ENCODE measurements at places on chromosomes 7 and 10.
A peak's percentile ranks its signal among the peaks of the same experiment; 100 is the strongest.

GRCh38 chr10:56633876-56634452 is 272.9 kb upstream of the ZWINT start:
- DNase-seq, result no peak

GRCh38 chr7:40490603-40490924 is 355.8 kb downstream of the SUGCT start:
- no peak for DNase-seq

DNA sequence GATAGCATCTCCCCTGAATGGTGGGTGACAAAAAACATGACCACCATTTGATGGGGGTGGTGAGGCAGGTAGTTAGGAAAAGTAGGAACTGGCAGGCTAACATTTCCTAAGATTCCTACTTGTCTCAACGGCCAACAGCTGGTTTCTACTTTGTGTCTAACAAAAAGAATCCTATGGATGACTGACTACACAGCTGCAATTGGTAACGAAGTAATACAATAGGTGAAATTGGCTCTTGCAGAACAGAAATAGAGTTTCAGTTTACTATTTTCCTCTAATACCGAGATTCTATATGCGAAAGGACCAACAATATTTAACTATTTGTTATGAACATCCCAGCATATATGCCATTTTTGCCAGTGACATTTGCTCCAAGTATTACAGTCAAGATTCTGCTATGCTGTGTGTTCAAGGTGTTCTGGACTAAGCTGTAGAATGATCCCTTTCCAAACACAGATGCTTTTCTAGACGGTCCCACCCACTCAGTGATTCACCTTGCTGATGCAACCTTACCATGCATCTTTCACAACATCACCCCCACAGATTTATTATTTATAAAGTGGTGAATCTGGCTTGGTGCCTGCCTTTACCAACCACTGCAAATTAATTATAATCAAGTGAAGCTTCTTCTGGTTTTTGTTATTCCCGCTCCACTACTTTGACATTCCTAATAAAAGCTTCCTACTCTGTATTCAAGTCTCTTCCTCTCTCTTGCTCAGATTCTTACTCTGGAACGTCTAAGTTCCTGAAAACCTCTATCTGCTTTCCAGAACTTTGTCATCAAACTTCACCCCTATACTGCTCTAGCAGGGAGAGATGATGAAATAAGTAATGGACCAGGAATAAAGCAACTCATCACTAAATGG is 16.8 kb downstream of the BBIP1 start:
- DNase-seq, result no peak

DNA sequence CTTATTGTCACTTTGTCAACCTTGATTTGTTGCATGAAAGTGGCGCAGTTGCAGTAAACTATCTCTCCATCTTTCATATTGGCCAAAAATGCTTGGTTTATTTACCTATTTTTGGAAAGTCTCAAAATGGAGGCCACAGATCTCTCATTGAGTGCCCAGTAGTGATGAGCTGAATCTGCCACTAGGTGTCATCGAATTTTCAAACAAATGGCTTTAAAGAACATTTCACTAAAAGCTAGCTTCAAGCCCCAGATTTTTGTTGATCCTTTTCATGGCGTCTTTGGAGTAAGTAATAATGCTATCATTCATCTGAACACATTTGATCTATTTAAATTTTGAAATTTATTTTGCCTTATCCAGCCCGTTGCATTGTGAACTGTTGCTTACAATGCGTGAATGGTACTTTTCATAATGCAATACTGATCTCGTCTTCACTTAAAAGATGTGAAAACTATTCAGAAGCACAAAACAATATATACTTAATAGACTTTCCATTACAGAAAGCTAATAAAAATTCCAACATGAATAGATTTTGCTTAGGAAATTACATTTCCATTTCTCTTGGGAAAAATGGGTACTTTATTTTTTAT is 236.2 kb downstream of the DNAJB9 start:
- DNase-seq, result peak; percentile 47

DNA sequence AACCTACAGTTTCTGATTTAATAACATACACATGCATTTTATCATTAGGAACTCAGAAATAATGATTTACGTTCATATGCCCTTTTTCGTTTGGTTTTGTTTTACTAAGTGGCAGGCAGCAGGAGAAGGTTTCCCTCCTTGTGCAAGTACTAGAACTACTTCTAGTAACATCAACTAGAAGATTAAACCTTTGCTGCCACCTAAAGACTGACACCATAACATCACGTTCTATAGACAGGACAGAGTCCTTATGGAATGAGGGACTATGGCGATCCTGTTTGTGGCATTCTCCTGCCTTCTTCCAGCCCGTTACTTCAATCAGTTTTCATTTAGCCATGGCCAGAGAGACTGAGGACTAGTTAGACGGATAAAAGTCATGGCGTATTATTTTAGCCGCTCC is 53.2 kb downstream of the GAD2 start:
- DNase-seq, result peak; percentile 22

DNA sequence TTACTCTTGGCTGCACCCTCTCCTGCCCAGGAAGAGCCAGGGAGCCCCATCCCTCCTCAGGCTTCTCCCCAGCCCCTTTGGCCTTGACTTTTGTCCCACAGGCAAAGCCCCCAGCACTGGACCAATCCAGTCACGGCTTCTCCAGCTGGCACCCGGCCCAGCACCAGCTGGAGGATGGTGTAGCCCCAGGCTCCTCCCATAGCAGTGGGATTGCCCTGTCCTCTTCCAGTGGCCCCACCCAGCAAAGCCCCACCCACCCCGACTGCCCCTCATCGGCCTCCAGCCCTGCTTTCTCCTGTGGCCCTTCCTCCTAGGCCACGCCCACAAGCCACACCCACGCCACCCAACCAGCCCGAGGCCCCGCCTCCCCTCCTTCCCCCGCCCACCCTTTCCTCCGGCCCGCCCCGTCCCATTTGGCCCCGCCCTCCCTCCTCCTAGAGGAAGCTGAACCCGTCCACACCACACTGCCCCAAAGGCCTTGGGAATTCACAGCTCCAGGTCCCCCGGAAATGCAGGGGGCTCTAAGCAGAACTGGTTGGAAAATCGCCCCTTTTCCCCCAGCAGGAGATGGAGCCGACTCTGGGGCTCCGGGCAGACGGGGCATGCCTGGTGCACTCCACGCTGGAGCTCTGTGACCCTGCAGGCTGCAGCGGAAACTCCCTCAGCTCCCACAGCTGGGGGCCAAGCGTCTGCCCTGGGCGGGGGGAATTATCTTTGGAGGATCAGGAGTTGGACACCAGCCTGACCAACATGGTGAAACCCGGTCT is 25.2 kb downstream of the GET4 start:
- peak; percentile 58 for DNase-seq

DNA sequence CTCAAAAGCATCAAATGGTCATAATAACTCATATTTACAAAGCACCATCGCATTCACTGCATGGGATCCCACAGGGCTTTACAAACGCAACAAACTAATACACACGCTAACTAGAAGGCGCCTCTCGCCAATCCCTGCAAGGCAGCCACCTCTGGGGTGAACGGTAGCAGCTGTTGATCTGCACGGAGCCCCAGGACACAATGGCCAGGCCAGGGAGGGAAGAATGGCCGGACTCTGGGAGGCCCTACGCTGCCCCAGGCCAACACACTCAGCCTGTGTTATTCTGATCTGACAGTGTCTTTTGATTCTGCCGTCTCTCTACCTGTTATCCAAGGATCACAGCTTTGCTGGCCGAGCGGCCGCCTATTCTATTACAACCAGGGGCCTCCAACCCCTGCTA is 41.8 kb downstream of the HABP2 start:
- no peak for DNase-seq

DNA sequence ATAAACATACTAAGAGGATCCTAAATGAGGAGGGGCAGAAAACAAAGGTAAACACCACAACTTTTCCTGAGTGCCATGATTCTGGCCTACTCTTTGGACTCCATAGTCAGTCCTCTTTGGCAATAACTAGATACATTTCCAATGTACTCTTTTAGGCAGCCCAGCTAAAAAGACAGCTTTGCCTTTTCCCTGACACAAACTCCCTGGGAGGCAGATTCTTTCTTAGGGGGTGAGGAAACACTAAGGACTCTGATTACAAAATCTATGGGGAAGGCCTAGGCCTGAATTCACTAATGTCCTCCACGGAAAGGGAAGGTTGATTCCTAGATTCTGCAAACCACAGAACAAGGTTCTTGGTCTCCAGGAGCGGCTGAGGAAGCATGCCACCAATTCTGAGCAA is 25.8 kb downstream of the FBXW4 start:
- DNase-seq, result no peak

- DNase-seq, result no peak
These were observed 173.0 kb upstream of the LANCL2 start for GRCh38 chr7:55191926-55192692.

DNA sequence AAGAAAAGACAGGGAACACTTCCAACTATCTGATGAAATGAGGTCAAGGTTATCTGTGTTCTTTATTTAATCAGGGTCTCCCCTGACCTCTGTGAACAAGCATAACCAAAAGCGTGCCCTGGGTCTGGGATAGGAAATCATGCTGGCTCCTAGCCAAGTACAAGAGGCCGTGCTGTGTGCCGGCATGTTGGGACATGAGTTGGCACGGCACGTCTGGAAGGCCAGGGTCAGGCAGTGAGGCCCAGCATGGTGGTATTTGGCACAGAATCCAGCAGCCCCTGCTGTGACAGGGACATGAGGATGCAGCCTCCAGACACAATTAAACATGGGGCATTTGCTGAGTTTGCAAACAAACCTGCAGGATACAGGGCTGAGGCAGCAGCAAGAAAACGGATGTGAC is 320.4 kb downstream of the PLXNA4 start:
- no peak for DNase-seq

GRCh38 chr10:47388879-47389278 is 4.8 kb upstream of the ZNF488 start:
- DNase-seq, result no peak

DNA sequence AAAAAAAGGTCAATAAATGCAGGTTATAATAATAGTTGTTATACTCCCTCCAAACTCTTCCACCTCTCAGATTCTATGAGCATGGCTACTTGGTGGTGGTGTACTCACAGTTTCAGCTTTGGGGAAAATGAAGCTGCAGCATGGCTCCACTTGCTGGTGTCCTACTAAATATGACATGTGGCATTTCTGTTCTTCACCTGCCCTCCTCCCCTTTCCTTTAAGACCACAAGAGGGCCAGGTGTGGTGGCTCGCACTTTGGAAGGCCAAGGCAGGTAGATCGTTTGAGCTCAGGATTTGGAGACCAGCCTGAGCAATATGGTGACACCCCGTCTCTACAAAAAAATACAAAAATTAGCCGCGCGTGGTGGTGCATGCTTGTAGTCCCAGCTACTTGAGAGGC is 101.1 kb downstream of the SLC37A3 start:
- DNase-seq, result no peak

- no peak for DNase-seq
These were observed 18.7 kb downstream of the C10orf105 start for GRCh38 chr10:71700731-71701368.

DNA sequence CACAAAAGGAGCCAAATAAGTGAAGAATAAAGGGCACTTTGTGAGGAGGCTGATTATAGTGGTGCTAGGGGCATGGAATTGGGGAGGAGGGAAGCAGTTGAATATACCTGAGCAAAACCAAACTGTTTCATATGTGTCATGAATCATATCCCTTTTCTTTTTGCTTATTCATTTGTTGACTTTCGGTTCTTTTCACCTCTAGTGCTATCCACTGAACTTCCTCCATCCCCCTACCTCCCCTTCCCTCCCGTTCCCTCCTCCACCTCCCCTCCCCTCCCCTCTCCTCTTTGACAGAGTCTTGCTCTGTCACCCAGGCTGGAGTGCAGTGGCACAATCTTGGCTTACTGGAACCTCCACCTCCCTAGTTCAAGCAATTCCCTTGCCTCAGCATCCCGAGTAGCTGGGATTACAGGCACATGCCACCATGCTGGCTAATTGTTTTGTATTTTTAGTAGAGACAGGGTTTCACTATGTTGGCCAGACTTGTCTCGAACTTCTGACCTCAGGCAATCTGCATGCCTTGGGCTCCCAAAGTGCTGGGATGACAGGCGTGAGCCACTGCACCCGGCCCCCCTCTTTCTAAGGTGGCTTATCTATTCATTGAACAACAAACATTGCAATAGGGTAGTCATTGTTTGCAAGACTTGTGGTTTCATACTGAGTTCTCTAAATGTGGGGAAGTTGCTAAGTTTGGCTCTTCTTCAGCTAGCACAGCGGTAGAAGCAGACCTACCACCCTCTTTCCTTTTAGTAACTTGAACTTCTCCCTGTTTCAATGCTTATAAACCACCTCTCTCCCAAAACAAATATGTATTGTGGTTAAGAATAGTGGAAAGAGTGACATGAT is 150.4 kb upstream of the PRPS1L1 start:
- DNase-seq, result no peak

DNA sequence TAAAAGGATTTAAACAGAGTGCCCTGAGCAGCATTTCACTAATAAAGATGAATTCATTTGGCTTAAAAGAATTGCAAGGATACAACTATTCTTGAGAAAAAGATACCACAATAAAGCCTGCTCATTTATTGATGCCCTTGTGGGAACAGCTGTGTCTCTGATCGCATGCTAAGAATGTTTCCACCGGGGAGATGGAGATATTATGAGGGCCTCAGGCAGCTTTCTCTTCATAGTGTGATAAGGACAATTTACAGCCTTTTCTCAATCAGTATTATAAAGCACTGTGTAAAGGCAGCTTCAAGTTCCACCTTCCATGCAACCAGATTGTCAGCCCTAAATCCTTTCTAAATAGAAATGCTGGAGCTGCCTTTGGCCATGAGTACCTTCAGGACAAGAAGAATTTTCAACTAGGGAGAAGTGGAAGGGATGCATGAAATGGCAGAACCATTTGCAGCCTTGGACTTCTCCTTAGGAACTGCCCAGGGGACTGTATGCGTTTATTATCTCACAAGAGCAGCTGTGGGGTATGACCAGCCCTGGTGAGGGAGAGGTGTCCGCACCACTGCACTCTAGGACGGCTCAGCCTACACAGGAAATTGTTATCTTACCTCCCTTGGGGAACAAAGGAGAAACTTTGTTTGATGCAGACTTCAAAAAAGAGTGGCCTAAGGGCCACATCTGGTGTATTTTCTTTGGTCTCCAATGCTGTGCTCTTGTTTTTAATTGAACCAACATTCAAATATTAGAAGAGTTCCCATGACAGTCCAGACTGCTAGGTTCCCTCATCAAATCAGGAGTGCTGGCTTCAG is 116.9 kb upstream of the PCGF5 start:
- DNase-seq, result no peak

DNA sequence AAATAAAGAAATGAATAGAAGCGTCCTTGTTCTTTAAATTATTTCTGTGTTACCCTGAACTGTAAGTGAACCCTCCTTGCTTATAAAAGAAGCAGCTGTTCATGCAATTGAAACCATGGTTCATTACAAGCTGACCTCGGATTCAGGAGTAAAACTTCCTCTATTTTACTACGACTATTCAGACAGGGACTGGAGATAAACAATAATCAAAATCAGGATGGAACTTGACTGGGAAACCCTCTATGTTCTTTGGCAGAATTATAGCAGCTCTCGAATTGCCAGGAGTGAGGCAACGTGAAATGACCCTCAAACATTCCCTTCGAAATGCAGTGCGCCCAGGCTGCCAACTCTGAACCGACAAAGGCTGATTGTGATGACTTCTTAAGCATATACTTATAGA is 172.1 kb downstream of the CYP26A1 start:
- no peak for DNase-seq
